NCI-H2081 treated with DMSO at 0.1 percent for 48 hours (cell line): ENCODE measurements at places on chromosomes 3 and 15.

- DNase-seq: no peak
Observed at GRCh38 chr15:41133454-41133853, 17.4 kb upstream of the INO80 start.

DNA sequence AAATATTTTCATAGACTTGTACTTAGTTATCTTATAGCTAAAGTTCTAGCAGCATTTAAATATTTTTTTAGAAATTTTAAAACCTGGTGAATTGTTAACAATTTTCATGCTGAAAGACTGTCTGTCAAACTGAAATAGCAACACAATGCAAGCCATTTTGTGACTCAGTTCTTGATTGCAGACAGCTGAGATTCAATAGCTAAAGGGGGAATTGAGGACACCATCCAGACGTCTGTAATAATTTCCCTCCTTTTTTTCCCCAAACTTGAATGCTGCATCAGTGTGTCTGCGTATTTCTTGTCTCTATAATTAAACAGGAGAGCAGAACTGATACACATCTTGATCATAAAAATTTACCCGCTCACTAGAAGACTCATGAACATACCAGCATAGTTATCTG, 468.3 kb downstream of the GBE1 start:
- DNase-seq: no peak

GRCh38 chr3:169772305-169772896, 795 bp upstream of the MYNN start:
- peak; percentile 84 for DNase-seq

DNA sequence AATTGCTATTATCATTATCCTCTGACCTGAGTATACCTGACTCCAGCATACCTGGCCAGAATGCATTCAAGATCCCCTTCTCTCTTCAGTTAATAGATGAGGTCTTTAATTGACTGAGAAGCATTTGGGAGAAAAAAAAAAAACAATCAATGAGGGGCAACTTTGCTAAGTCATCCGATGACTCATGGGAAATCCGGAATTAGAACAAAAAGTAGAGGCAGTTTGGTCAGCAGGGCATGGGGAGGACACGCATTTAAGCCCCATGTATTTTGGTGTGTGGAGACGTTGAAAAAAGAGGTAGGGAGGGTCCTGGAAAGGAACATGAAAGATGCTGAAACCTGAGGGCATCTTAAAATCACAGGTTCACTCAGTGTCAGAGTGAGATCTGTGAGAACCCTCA, 256.2 kb downstream of the RORA start:
- no peak for DNase-seq

- DNase-seq: no peak
Observed at GRCh38 chr3:129312021-129312639, 33.5 kb downstream of the HMCES start.

GRCh38 chr3:190432216-190432615, 17.5 kb downstream of the TMEM207 start:
- no peak for DNase-seq

DNA sequence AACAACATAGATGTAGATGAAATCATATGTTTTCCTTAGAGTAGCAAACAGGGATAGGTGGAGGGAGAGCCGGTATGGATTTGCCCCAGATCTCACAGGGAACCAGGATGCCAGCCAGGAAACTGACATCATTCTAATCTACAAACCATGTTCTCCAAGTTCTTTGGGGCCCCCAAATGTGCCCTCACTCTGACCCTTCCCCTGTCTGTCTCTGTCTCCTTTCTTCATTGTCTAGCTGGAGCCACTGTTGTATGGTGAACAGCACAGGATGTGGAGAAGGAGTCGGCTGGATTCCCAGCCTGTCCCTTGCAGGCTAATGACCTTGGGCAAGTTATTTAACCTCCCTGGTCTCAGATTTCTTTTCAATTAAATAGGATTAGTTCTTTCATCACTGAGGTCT, 962 bp downstream of the ATP13A5 start:
- DNase-seq: no peak

DNA sequence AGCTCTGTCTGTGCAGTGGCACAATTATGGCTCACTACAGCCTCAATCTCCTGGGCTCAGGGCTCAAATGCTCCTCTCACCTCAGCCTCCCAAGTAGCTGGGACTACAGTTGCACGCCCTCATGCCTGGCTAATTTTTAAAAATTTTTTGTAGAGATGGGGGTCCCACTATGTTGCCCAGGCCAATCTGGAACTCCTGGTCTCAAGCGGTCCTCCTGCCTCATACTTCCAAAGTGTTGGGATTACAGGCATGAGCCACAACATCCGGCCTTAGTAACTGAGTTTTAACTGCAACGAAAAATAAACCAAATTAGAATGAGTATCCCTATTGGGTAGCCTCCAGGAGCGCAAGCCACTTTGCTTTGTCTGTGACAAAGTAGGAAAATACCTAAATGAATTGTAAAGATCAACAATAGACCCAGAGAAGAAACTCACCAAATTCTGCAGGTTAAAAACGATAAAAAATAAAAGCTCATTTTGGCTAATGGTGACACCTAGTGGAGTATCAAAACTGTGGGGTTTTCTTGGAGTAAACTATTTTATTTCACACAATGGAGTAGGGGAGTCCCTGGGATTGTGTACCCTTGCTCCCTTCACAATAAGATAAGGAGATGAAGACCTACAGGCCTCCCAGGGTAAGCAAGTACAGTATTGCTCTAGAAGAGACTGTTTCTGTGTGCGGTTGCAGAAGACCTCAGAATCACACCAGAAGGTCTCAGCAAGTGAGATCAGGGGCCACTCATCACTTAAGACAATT, 21.0 kb upstream of the CA12 start:
- DNase-seq: peak; percentile 38

- DNase-seq: no peak
Observed at GRCh38 chr15:57861034-57861638, 154.6 kb downstream of the POLR2M start.
